ENCODE measurements at places on chromosomes 1 and 21.
A peak's percentile ranks its signal among the peaks of the same experiment; 100 is the strongest.

- no peak for DNase-seq
Measured at GRCh38 chr1:44154049-44154448, 12.6 kb upstream of the KLF18 start.

- DNase-seq = no peak
Measured at GRCh38 chr1:36163426-36163825, 7.5 kb downstream of the MAP7D1 start.

DNA sequence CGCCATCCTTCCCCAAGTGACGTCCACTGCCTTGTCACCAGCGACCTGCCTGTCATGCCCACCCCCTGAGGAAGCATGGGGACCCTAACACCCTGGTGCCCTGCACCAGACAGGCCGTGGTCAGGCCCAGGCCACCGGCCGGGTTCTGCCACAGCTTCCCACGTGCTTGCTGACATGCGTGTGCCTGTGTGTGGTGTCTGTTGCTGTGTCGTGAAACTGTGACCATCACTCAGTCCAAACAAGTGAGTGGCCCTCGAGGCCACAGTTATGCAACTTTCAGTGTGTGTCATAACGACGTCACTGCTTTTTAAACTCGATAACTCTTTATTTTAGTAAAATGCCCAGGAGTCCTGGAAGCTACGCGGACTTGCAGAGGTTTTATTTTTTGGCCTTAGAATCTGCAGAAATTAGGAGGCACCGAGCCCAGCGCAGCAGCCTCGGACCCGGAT is 8.5 kb upstream of the CTRC start:
- peak; percentile 67 for DNase-seq

- no peak for DNase-seq
Measured at GRCh38 chr1:87600854-87601253, 272.2 kb downstream of the LMO4 start.

- DNase-seq = peak; percentile 83
Measured at GRCh38 chr1:84847253-84848250, 45.5 kb downstream of the LPAR3 start.

DNA sequence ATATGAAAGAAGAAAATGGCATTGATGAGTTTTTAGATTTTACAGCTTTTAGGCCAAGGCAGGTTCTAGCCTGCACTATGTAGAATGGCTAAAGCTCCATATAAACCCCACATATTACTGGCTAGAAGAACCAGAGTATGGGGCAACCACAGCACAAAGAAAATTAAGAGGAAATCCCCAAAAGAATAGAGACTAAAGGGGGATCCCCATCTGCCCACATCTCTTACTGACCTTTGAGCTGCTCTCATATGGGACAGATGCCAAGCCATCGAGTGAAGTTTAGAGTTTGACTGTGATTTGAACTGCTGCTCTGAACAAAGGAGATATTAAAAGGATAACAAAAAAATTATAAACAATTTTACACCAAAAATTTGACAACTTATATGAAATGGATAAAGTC is 102.2 kb upstream of the HAO2 start:
- no peak for DNase-seq

GRCh38 chr1:40301066-40301465 is 16.0 kb downstream of the COL9A2 start:
- DNase-seq = no peak

DNA sequence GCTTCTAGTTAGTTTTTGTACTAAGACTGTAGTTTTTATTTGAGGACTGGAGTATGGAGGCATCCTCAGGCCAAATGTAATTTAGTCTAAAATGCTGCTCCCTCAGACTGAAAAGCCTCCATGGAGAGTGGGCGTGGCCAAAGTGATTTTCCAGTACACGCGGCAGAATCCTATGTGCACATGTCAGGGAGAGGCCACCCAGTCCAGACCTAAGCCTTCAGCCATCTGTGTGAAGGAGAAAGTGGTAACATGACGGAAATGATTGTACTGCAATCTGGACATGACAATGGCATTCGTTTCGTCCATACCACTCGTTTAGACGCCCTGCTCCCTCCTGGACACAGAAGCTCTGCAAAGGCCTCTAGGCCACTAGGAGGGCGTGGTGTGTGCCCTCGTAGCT is 56.2 kb downstream of the PCP4 start:
- no peak for DNase-seq

Measured in inflammatory macrophage (primary cell).